ENCODE measurements at places on chromosomes 6 and 20. TPM values are rescaled to one million over a fixed set of nuclear protein-coding genes. Genes with fewer than 3 reads are reported as not detected.
A peak's percentile ranks its signal among the peaks of the same experiment; 100 is the strongest.

DNA sequence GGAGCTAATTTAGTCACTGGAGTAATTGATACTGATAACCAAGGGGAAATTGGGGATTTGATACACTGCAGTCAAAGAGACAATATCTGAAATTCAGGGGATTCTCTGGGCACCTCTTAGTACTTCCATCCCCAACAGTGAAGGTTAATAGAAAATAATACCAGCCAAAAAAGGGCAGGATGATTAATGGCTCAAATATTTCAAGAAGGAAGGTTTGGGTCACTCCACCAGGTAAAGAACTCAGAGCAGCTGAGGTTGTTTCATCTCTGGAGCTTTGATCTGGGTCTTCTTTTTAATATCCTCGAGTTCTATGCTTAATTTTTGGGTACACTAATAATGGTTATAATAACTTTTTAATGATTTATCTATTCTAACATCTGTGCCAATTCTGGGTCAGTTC lies 70.8 kb downstream of the CDKAL1 start:
- DNase-seq: no peak
- no peak overlapping the region for H3K27ac ChIP-seq
- no peak overlapping the region for H3K4me3 ChIP-seq
- H3K27me3 ChIP-seq: no peaks in the 10 kb centered on the region

DNA sequence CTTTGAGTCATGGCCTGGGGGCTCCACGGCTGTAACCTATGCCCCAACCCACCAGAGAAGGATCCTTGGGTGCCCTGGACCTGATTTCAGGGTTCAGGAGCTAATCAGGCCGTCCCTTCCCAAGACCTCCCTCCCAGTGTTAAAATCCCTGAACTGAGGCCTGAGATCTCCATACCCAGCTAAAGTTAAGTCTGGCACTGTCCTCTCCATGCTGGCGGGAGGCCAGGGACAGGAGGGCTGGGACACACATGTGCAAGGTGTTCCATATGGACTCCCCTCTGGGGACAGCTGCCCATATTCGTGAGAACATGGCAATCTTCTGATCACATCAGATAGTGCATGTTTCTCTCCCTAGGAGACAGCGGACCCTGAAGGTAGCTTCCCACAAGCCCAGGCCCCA lies 11.5 kb upstream of the TREML4 start:
- no peaks in the 10 kb centered on the region for H3K27me3 ChIP-seq
- no peak overlapping the region for H3K27ac ChIP-seq
- H3K4me1 ChIP-seq: no peaks in the 10 kb centered on the region

DNA sequence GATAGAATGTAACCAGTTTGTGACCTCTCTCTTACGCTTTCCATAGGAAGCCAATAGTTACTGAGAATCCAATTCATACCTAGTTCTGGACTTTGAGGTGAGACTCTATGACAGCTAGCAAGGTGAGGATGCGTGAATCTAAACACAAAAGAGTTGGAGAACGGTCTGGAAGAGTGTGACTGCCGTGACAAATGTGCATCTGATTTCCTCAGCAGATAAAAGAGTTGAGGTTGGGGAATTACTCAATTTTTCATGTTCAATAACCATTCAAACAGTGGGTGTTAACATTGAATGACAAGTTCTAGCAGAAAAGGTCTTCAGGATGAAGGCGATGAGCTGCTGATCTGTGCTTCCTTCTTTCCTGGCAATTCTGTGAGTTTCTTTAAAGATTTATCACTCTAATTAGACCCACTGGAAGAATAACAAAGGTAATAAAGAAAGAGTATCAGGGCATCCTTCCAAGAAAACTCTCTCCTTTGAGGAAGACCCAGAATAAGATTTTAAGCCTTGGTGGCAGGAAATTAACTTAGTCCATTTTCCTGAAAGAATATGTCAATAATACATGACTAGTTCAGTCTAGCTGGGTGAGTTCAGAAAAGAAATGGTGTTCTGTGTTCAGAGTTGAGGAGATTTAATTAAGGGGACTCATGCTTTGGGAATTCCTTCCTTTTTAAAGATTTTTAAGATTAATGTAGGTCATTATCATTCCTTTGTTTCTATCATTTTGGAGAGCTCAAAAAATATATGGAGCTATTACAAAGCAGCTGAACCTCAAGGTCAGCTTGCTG lies 24.5 kb downstream of the KIF3B start:
- no peaks in the 10 kb centered on the region for H3K36me3 ChIP-seq
- H3K4me3 ChIP-seq: no peak overlapping the region
- no peaks in the 10 kb centered on the region for H3K27me3 ChIP-seq

GRCh38 chr6:73565767-73566485 lies 45.1 kb upstream of the EEF1A1 start:
- no peak overlapping the region for H3K27ac ChIP-seq
- H3K27me3 ChIP-seq: no peaks in the 10 kb centered on the region
- DNase-seq: no peak
- H3K4me1 ChIP-seq: peaks cover 3% of the 10 kb centered on the region
- H3K36me3 ChIP-seq: no peaks in the 10 kb centered on the region
- no peak overlapping the region for H3K4me3 ChIP-seq

- H3K4me1 ChIP-seq: peaks cover 46% of the 10 kb centered on the region
- peak; percentile 85 for DNase-seq
- no peaks in the 10 kb centered on the region for H3K27me3 ChIP-seq
- H3K36me3 ChIP-seq: no peaks in the 10 kb centered on the region
Measured at GRCh38 chr20:46117704-46118467, at the start of gene CD40. Gene CD40 (plus strand): TSS chr20:46118314. CDS start chr20:46118344, 30 bp downstream.

GRCh38 chr6:68639211-68639610 lies 4.1 kb downstream of the ADGRB3 start:
- no peak overlapping the region for H3K4me3 ChIP-seq
- no peaks in the 10 kb centered on the region for H3K36me3 ChIP-seq
- DNase-seq: no peak
- H3K27ac ChIP-seq: no peak overlapping the region
- no peaks in the 10 kb centered on the region for H3K4me1 ChIP-seq
- peaks cover 6% of the 10 kb centered on the region for H3K27me3 ChIP-seq

DNA sequence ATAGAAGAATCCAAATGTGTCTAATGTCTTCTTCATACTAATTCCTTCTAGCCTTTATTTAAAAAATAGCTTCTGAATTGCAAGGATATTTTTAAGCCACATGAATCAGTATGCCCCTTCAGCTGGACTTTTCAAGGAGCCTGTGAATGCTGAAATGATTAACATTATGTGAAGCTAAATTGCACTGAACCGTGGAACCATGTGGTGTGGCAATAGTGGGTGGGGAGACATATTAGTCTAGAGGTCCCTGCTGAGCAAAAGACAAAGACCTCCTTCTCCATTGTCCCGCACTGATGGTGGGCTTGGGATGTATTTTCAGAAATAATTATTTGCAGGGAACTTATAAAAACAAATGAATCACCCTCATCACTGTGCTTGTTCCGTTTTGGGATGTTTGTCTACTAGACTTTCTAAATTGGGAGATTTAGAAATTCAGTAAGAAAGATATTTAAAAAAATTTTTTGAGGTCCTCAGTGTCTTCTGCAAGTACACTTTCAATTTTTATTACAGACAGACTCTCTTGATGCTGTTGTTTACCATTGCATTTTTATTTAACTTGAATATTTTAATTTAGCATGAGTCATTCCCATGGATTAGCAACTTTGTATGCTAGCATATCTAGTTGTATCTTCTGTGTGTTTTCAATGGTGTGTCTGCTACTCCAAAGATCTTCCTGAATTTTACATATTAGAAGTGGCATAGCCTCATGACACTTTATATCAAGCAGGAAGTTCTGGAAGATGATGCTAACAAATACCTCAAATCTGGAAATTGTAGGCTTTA lies 238.1 kb downstream of the LAMA2 start:
- peak overlapping the region; percentile 32 for H3K27ac ChIP-seq
- DNase-seq: peak; percentile 44
- H3K4me1 ChIP-seq: peaks cover 22% of the 10 kb centered on the region
- no peak overlapping the region for H3K4me3 ChIP-seq
- H3K36me3 ChIP-seq: no peaks in the 10 kb centered on the region
- no peaks in the 10 kb centered on the region for H3K27me3 ChIP-seq

DNA sequence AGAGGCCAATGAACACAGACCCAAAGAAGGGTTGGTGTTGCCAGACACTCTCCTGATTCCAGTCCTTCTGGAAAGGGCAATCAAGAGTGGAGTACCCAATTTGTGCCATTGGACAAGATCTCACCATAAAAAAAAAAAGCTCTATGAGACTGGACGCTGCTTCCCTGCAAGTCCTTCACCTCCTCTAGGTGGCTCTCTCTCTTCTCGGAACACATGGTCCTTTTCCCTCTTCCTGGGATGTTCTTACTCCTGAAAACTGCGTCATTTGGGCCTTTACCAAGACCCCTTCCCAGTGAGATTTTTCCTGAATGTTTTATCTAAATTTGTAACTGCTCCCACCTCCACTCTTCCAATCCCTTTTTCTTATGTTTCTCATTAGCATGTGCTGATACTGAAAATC lies 280.8 kb downstream of the FOXA2 start:
- H3K36me3 ChIP-seq: no peaks in the 10 kb centered on the region
- no peaks in the 10 kb centered on the region for H3K27me3 ChIP-seq
- H3K4me1 ChIP-seq: no peaks in the 10 kb centered on the region
- no peak overlapping the region for H3K4me3 ChIP-seq

GRCh38 chr6:68252632-68253031 lies 382.4 kb upstream of the ADGRB3 start:
- no peak overlapping the region for H3K27ac ChIP-seq
- DNase-seq: no peak
- no peaks in the 10 kb centered on the region for H3K27me3 ChIP-seq

- no peaks in the 10 kb centered on the region for H3K27me3 ChIP-seq
- no peaks in the 10 kb centered on the region for H3K4me1 ChIP-seq
- H3K4me3 ChIP-seq: no peak overlapping the region
- H3K27ac ChIP-seq: no peak overlapping the region
Measured at GRCh38 chr6:93789532-93789931, 370.2 kb upstream of the EPHA7 start.

GRCh38 chr6:42929821-42930360 lies 611 bp downstream of the CNPY3 start:
- H3K4me3 ChIP-seq: peak overlapping the region; percentile 74
- DNase-seq: no peak
- peaks cover 17% of the 10 kb centered on the region for H3K4me1 ChIP-seq
- peak overlapping the region; percentile 87 for H3K27ac ChIP-seq
- H3K27me3 ChIP-seq: no peaks in the 10 kb centered on the region

DNA sequence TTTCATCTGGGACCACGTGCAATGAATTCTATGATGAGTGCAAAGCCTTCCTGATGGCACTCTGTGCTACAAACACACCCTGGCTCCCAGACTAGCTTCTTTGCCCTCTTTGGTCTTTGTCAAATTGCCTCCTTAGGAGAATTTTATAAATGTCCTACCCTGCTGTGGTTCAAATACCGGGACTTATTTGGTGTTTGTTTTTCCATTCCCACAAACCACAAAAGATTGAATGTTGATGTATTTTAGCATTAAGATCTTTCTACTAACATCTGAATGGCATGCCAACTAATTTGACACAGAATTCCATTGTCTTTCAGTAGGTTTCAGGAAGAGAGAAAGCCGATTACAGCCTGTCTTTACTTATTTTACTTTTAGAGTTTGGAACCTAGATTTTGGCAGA lies 424.2 kb upstream of the SLC35B3 start:
- no peaks in the 10 kb centered on the region for H3K4me1 ChIP-seq
- DNase-seq: no peak
- H3K27ac ChIP-seq: no peak overlapping the region
- H3K4me3 ChIP-seq: no peak overlapping the region

DNA sequence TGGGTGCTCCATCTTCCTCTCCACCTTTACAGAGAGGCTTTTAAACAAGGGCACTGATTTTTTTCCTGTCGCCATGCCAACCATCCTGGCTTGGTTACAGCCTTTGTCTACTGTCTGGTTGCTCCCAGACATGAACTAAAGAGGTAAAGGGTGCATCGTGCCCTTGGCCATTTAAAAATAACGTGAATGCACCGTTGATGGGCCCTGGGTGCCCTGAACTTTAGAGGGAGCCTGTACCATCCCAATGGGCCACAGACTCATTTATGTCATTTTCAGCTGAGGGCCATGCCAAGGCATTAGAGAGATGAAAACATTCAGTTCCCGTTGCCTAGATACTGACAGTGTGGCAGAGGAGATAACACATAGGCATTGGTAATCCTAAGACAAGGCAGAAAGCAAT lies 23.3 kb downstream of the TMC2 start:
- no peak overlapping the region for H3K4me3 ChIP-seq
- H3K4me1 ChIP-seq: no peaks in the 10 kb centered on the region
- H3K27me3 ChIP-seq: peaks cover 47% of the 10 kb centered on the region
- no peaks in the 10 kb centered on the region for H3K36me3 ChIP-seq
- DNase-seq: no peak

MUC22 gene
- total RNA-seq: 0.36 TPM

POLR3F gene
- total RNA-seq: 6.9 TPM

BPIFA1 gene
- not detected for total RNA-seq

GJA10 gene
- total RNA-seq: not detected

MUCL3 gene
- total RNA-seq: not detected

HCRTR2 gene
- total RNA-seq: not detected

SYNE1 gene
- total RNA-seq: 29.1 TPM
